ENCODE measurements at places on chromosomes 5 and 9.

GRCh38 chr5:89878140-89879132 lies 531.1 kb downstream of the CETN3 start:
- DNase-seq, result no peak

DNA sequence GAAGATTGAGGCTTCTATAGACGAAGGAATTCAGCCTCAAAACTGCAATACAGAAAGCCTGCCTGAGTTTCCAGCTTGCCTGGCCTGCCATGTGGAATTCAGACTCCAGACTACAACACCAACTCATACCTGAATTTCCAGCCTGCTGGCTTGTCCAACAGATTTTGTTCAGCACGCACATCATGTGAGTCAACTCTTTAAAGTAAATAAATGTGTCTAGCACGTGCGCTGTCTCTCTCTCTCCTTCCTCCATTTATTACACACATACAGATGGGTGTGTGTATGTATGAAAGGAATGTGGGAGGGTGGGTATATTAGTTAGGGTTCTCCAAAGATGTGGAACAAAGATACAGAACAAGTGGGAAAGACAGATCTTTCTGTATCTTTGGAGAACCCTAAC lies 82.4 kb upstream of the TAS2R1 start:
- DNase-seq, result no peak

DNA sequence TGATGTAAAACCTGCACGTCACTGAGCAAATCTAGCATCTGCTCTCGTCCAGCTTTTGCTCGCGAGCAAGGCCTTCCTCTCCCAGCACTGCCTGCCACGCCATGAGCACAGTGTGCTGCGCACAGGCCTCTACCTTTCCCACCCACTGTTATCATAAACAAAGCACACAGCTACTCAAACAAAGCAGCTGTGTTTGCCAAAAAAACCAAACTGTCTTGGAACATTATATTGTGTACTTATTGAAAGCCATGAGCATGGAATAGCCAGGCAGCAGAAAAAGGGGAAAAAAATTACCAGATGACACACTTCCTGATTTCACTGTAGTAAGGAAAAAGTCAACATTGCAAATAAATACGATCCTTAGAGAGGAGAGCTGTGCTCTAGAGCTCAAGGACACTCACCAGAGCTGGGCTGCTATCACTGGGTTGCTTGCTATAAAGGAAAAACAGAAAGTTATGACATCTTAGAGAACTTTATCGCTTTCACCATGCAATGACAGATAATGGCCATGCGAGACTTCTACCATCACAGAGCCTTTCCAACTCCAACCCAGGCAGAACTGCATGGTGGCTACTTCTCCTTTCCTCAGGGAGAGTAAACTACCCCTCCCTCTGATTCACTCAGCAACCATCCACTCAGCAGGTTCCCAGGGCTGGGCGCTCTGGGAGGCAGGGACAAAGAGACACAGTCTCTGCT lies 69.6 kb downstream of the EPB41L4B start:
- DNase-seq, result no peak

- no peak for DNase-seq
Measured at GRCh38 chr9:79390077-79390698, 181.6 kb upstream of the TLE4 start.

- DNase-seq, result no peak
Measured at GRCh38 chr5:176658817-176659511, 11.7 kb downstream of the TSPAN17 start.

GRCh38 chr9:14526504-14526903 lies 166.7 kb downstream of the ZDHHC21 start:
- DNase-seq, result no peak

GRCh38 chr5:109739741-109740728 lies 50.3 kb downstream of the MAN2A1 start:
- DNase-seq, result no peak

- no peak for DNase-seq
Measured at GRCh38 chr9:2810420-2811075, 33.3 kb downstream of the PUM3 start.

- DNase-seq, result no peak
Measured at GRCh38 chr5:56686337-56687195, 128.8 kb upstream of the MAP3K1 start.

- DNase-seq, result peak; percentile 59
Measured at GRCh38 chr5:6729386-6730310, 16.4 kb downstream of the TENT4A start.

DNA sequence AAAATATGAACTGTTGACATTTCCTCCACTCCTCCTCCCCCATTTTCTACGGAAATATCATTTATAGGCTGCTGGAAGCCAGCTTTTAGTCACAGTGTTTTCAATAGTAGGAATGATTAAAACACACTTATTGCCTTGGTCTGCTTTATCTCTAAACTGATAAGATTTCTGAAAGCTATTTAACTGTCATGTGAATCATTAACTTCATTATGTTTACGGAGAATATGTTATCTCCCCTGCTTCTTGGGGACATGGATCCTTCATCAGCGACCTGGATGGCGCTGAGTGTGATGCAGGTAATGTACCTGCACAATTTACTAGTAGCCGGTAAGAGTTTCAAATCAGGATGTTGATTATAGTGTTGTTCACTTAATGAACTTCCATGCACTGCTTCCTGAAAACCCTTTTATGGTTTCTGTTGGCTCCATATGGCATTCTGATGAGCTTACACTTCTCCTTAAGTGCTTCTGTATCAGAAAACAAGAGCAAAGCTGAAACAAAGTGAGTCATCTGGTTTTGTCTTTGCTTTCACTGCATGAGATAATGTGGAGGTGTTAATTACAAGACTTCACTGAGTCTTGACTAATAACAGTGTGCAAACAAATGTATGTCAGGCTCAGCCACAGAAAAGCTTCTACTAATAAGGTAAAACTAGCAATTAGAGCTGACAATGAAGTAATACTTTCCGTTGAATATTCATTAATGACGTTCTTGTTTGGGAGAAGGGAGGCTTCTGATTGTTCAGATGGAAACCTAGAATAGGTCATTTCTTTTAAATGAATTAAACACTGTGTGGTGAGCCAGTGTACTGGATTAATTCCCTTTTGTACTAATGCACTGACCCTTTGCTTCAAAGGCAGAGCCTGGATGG lies 162.4 kb upstream of the ZNF608 start:
- no peak for DNase-seq

- DNase-seq, result no peak
Measured at GRCh38 chr5:133863857-133864585, 104.4 kb downstream of the C5orf15 start.

GRCh38 chr9:91410161-91410560 lies 13.5 kb downstream of the NFIL3 start:
- DNase-seq, result no peak

- DNase-seq, result no peak
Measured at GRCh38 chr9:110939047-110939446, 99.2 kb downstream of the LPAR1 start.

Measured in stimulated activated CD8-positive, alpha-beta memory T cell treated with anti-CD3 and anti-CD28 coated beads, Interleukin-4, amount 100 ng/mL, for 48 hours (primary cell).